Stimulated activated CD4-positive, alpha-beta T cell treated with anti-CD3 and anti-CD28 coated beads, Interleukin-15, amount 100 ng/mL, for 1 hour (primary cell): ENCODE measurements at places on chromosomes 3 and 15.

- DNase-seq = peak; percentile 89
Observed at GRCh38 chr3:195909644-195910498, 1.5 kb upstream of the TNK2 start.

DNA sequence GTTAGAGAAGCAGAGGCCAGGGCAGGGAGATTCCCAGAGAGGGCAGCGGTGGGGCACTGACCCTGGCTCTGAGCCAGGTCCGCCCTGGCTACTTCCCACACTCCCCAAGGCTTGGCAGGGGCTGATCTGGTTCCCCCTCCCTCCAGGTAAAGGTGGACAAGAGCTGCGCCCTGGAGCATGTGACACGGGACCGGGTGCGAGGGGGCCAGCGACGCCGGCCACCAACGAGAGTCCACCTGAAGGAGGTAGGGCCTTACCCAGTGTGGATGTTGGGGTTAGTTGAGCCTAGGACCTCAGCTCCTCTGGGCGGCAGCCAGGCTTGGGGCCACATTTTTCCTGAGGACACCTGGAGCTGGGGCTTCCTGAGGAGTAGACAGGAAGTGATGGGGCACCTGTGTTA is 19.6 kb downstream of the PLEKHO2 start:
- no peak for DNase-seq

GRCh38 chr3:16765661-16766060 is 119.1 kb upstream of the PLCL2 start:
- no peak for DNase-seq

- DNase-seq = no peak
Observed at GRCh38 chr3:59424268-59425010, 374.6 kb upstream of the CFAP20DC start.

DNA sequence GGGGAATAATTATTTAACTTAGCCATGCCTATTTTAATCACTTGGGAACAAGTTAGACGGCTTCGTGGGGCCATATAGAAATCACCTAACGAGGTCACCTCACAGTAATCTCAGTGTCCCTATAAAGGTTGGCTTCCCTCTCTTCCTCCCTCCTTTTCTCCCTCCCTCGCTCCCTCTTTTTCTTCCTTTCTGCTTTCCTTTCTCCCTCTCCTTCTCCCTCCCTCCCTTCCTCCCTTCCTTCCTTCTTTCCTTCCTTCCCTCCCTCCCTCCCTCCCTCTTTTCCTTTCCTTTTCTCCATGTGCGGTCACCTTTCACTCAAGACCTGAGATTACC is 206.1 kb upstream of the DPH6 start:
- no peak for DNase-seq

- DNase-seq = no peak
Observed at GRCh38 chr3:4426261-4426781, 40.7 kb downstream of the SUMF1 start.

- no peak for DNase-seq
Observed at GRCh38 chr3:197189623-197190022, 108.8 kb downstream of the DLG1 start.

DNA sequence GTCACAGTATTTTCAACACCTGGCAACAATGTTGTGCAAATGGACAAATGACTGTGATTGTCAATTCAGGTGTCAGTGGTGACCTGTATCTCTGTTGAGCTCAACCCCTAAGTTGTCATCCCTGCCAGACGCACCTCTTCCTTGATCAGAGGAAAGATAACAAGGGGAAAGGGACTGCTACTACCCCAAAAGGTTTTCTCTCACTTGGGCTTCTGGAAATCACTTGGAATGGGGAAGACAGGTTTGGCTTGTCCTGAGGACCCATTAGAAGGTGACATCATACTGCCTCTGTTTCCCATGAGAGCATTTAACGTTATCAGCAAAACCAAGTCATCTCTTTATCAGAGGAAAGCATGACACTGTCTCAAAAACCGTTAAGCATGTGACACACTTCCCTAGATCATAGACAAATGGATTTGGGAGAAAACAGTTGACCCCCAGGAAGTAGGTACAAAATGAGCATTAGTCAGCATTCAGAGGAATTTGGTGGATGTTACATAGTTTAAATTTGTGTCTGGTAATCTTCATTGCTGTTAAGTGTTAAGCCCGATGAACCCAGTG is 769.5 kb downstream of the GRM7 start:
- DNase-seq = no peak

- no peak for DNase-seq
Observed at GRCh38 chr3:187183903-187184302, 13.4 kb upstream of the RTP1 start.

- no peak for DNase-seq
Observed at GRCh38 chr3:63576846-63577245, 75.6 kb upstream of the SNTN start.

- DNase-seq = no peak
Observed at GRCh38 chr3:120212505-120212904, 72.5 kb downstream of the GPR156 start.

DNA sequence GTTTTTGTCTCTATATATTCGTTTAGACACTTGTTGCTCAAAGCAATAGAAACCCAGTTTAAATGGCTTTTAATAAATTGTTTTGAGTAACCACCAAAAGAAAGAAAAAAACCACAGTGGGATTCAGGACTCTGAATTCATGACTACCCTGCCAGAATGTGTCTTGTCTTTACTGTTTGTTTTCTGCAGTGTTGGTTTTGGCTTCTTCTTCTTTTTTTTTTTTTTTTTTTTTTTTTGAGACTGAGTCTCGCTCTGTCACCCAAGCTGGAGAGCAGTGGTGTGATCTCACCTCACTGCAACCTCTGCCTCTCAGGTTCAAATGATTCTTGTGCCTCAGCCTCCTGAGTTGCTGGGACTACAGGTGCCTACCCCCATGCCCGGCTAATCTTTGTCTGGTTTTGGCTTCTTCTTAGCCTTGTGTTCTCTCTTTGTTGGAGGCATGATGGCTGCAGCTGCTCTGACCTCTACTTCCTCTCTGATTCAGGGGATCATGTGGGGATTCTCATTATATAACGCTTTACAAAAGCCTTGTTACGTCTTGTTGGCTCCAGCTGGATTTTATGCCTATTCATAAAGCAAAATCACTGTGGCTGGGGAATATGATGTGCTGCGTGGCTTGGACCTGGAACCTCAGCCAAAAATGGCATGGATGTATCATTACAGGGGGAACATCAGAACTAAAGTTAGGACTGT is 54.0 kb downstream of the PLS1 start:
- no peak for DNase-seq

- no peak for DNase-seq
Observed at GRCh38 chr3:178088963-178089362, 447.3 kb upstream of the KCNMB2 start.

- DNase-seq = no peak
Observed at GRCh38 chr15:63972801-63973200, 73.5 kb downstream of the DAPK2 start.
